ENCODE measurements at places on chromosomes 2 and 18.

GRCh38 chr2:182977463-182977862 is 60.8 kb downstream of the NCKAP1 start:
- H3K4me1 ChIP-seq: no peaks in the 10 kb centered on the region
- H3K27me3 ChIP-seq: no peaks in the 10 kb centered on the region
- DNase-seq: no peak
- no peak overlapping the region for H3K4me3 ChIP-seq

- no peak for DNase-seq
- no peak overlapping the region for H3K4me3 ChIP-seq
- no peaks in the 10 kb centered on the region for H3K36me3 ChIP-seq
Observed at GRCh38 chr2:201907563-201907881, 101.2 kb downstream of the CDK15 start.

- no peak overlapping the region for H3K4me3 ChIP-seq
- no peak for DNase-seq
- no peaks in the 10 kb centered on the region for H3K4me1 ChIP-seq
- peaks cover 10% of the 10 kb centered on the region for H3K36me3 ChIP-seq
- H3K27me3 ChIP-seq: no peaks in the 10 kb centered on the region
Observed at GRCh38 chr2:238220274-238220891, 16.9 kb upstream of the ILKAP start.

GRCh38 chr2:60528281-60529020 is 25.0 kb downstream of the BCL11A start:
- H3K4me1 ChIP-seq: no peaks in the 10 kb centered on the region
- no peaks in the 10 kb centered on the region for H3K36me3 ChIP-seq
- H3K27ac ChIP-seq: no peak overlapping the region
- H3K27me3 ChIP-seq: peaks cover 6% of the 10 kb centered on the region
- DNase-seq: no peak
- no peak overlapping the region for H3K4me3 ChIP-seq

DNA sequence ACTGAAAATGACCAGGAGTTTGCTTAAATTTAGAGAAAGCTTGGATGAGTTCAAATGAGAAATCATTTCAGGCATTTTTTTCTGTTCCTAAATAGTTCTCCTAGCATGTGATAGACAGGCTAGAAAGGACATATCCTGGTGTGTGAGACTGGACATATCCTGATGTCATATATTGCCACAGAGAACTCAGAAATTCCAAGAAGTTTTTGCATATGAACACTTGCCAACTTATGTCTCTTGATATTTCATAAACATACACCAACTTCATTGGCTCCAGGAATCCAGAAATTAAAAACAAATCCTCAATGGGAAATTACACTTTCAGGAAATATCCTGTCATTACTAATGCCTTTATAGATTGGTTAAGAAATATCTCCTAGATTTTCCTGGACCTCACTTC is 2.9 kb upstream of the SERPINB4 start:
- H3K27me3 ChIP-seq: no peaks in the 10 kb centered on the region
- no peak overlapping the region for H3K4me3 ChIP-seq
- no peak for DNase-seq
- H3K36me3 ChIP-seq: no peaks in the 10 kb centered on the region

- peak overlapping the region; percentile 89 for H3K27ac ChIP-seq
- H3K4me1 ChIP-seq: peaks cover 37% of the 10 kb centered on the region
- DNase-seq: peak; percentile 47
Observed at GRCh38 chr2:237692601-237693290, 65.4 kb downstream of the LRRFIP1 start.

DNA sequence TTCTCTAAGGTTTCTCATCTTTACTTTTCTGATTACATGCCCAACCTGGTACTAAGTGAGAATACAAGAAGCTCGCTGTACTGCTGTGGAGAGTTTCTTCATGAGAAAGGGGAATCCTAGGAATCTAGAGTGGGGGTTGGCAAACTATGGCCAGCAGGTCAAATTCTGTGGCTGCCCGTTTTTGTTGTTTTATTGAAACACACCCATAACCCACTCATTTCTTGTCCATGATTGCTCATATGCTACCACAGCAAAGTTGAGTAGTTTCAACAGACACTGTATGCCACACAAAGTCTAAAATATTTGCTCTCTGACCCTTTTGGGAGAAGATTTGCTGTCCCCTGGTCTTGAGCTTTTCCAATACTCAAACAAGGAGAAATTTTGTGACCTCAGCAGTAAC is 58.8 kb downstream of the C2orf74 start:
- H3K27ac ChIP-seq: no peak overlapping the region
- H3K4me3 ChIP-seq: no peak overlapping the region
- no peaks in the 10 kb centered on the region for H3K27me3 ChIP-seq
- H3K36me3 ChIP-seq: peaks cover 76% of the 10 kb centered on the region
- DNase-seq: no peak

GRCh38 chr2:188978291-188979081 is 4.3 kb downstream of the COL3A1 start:
- no peak overlapping the region for H3K4me3 ChIP-seq
- H3K27me3 ChIP-seq: no peaks in the 10 kb centered on the region
- DNase-seq: no peak

- no peak overlapping the region for H3K27ac ChIP-seq
- no peak for DNase-seq
- no peaks in the 10 kb centered on the region for H3K36me3 ChIP-seq
Observed at GRCh38 chr2:37730037-37730818, 58.8 kb upstream of the CDC42EP3 start.

GRCh38 chr2:236558993-236559978 is 10.3 kb upstream of the ACKR3 start:
- no peaks in the 10 kb centered on the region for H3K4me1 ChIP-seq
- H3K4me3 ChIP-seq: no peak overlapping the region
- H3K36me3 ChIP-seq: no peaks in the 10 kb centered on the region
- no peaks in the 10 kb centered on the region for H3K27me3 ChIP-seq

DNA sequence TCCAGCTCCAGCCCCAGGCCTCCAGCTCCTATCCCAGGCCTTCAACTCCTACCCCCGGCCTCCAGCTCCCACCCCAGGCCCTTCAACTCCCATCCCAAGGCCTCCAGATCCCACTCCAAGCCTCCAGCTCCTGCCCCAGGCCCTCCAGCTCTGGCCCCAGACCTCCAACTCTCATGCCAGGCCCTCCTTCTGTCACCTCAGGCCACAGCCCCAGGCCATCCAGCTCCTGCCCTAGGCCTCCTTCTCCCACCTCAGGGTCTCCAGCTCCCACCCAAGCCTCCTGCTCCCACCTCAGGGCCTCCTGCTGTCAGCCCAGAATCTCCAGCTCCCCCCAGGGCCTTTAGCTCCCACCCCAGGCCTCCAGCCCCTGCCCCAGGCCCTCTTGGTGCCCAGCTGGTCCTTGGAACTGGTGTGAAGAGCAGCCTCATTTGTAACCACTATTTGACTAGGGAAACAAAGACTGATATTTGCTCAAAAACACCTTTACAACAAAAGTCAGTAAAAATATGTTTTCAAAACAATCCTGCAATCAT is 67.8 kb upstream of the SALL3 start:
- no peak for DNase-seq
- H3K27ac ChIP-seq: no peak overlapping the region
- H3K4me1 ChIP-seq: no peaks in the 10 kb centered on the region
- no peaks in the 10 kb centered on the region for H3K36me3 ChIP-seq
- H3K4me3 ChIP-seq: no peak overlapping the region

- no peak overlapping the region for H3K4me3 ChIP-seq
- H3K27me3 ChIP-seq: no peaks in the 10 kb centered on the region
- H3K4me1 ChIP-seq: no peaks in the 10 kb centered on the region
- DNase-seq: no peak
Observed at GRCh38 chr18:2223449-2223848, 347.9 kb downstream of the METTL4 start.

DNA sequence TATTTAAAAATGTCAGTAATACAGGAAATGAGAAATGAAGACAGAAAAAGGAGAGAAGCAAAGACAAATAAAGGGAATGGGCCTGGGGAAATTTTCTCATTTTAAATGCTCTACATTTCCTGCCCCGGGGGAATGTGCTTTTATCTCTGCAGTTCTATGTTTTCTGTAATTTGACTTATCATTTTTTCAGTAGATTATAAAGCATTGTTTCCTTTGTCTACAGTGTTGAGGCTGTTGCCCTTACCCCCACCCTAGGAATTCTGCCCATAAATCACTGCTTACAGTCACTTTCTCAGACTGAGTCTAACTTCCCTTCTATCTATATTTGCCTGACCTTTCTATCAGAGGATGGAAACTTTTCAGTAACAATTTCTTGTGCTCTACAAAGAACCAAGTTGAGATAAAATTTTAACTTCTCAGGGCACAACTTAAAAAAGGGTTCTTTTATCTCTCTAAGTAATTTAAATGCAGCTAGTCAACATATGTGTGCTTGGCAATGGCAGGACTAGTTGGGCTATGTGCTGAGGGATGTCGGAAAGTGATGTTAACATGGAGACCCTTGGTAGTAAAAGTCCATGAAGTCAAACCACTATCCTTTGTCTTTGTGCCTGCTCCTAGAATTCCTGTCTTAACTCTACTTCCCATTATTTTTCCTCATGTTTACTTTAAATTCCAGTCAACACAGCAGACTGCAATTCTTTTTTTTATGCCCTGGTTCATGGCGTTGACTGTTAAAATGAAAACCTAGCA is 146.5 kb upstream of the MMADHC start:
- no peak for DNase-seq
- H3K36me3 ChIP-seq: no peaks in the 10 kb centered on the region
- no peaks in the 10 kb centered on the region for H3K4me1 ChIP-seq
- no peak overlapping the region for H3K27ac ChIP-seq

- no peak overlapping the region for H3K27ac ChIP-seq
- H3K27me3 ChIP-seq: no peaks in the 10 kb centered on the region
- no peak overlapping the region for H3K4me3 ChIP-seq
- peaks cover 8% of the 10 kb centered on the region for H3K4me1 ChIP-seq
- DNase-seq: no peak
- peaks cover 72% of the 10 kb centered on the region for H3K36me3 ChIP-seq
Observed at GRCh38 chr2:169819106-169819505, 5.6 kb downstream of the METTL5 start.

- H3K4me3 ChIP-seq: no peak overlapping the region
- H3K4me1 ChIP-seq: peaks cover 5% of the 10 kb centered on the region
- no peak for DNase-seq
- no peak overlapping the region for H3K27ac ChIP-seq
Observed at GRCh38 chr2:105674859-105675541, 69.7 kb upstream of the NCK2 start.

DNA sequence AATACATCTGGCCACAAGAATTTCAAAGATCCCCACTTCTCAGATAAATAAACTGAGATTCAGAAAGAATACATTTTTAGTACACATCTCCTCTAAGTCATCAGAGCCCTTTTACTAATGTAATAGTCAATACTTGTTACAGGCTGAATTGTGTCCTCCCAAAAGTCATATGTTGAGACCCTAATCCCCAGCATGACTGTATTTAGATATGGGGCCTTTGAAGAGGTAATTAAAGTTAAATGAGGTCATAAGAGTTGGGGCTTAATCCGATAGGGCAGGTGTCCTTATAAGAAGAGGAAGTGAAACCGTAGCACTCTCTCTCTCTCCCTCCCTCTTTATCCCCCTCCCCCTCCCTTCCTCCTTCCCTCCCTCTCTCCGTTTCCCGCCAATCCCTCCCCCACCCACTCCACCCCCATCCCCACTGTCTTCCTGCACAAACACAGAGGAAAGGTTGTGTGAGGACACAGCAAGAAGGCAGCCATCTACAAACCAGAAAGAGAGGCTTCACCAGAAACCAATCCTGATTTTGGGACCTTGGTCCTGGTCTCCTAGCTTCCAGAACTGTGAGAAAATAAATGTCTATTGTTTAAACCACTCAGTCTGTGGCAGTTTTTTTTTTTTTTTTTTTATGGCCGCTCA is 66.6 kb upstream of the ZNF397 start:
- peak; percentile 29 for DNase-seq
- no peaks in the 10 kb centered on the region for H3K36me3 ChIP-seq
- H3K27me3 ChIP-seq: no peaks in the 10 kb centered on the region
- no peak overlapping the region for H3K4me3 ChIP-seq
- H3K4me1 ChIP-seq: no peaks in the 10 kb centered on the region
- H3K27ac ChIP-seq: peak overlapping the region; percentile 48

- no peak for DNase-seq
- peaks cover 1% of the 10 kb centered on the region for H3K27me3 ChIP-seq
- H3K36me3 ChIP-seq: no peaks in the 10 kb centered on the region
- no peaks in the 10 kb centered on the region for H3K4me1 ChIP-seq
Observed at GRCh38 chr2:175567435-175568061, 386.0 kb upstream of the ATP5MC3 start.

GRCh38 chr2:188285049-188285448 is 6.6 kb upstream of the GULP1 start:
- H3K4me1 ChIP-seq: no peaks in the 10 kb centered on the region
- no peaks in the 10 kb centered on the region for H3K27me3 ChIP-seq
- H3K36me3 ChIP-seq: peaks cover 18% of the 10 kb centered on the region
- peak overlapping the region; percentile 72 for H3K27ac ChIP-seq
- H3K4me3 ChIP-seq: peak overlapping the region; percentile 47
- no peak for DNase-seq

GRCh38 chr2:73163483-73164367 is 38.6 kb upstream of the NOTO start:
- peaks cover 4% of the 10 kb centered on the region for H3K27me3 ChIP-seq
- no peak overlapping the region for H3K4me3 ChIP-seq
- H3K36me3 ChIP-seq: no peaks in the 10 kb centered on the region
- H3K27ac ChIP-seq: no peak overlapping the region

DNA sequence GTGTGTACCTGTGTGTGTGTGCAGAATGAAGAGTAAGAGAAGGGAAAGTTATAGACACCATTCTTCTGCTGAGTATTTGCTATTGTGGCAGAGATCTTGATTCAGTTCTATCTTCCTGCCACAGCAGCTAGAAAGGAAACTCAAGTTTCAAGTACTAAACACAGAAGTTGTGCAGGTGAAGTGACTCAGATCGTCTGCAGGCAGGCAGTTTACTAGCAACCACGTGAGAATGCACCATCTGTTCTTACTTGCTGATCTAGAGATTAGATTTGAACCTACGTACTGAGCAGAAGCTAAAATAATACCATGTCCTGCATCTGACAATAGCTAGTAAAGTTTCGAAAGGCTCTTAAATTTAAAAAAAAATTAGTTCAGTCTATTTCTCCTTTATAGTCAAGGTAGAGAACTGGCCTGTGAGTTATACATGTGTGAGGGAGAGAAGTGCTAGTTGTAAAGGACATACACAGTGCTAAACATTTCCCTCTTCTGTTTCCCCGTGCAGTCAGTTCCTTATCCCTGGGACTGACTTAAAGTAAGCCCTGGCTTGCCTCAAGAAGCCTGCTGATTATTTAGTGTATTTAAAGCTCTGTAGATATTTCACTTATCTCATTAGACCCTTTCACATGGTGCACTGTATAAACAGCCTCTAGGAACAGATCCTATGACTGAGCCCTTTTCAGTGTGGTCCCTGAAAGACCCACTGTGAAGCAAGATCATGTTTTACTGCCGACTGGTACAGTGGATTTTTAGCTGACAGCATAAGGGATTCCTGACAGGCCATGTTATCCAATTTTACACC is 45.0 kb downstream of the SLC38A11 start:
- no peaks in the 10 kb centered on the region for H3K27me3 ChIP-seq
- peak; percentile 4 for DNase-seq
- no peaks in the 10 kb centered on the region for H3K36me3 ChIP-seq
- no peaks in the 10 kb centered on the region for H3K4me1 ChIP-seq
- no peak overlapping the region for H3K27ac ChIP-seq
